ENCODE measurements at places on chromosomes 4 and X.

- DNase-seq, result peak; percentile 60
These were observed 16.8 kb downstream of the PF4 start for GRCh38 chr4:73964862-73965611.

DNA sequence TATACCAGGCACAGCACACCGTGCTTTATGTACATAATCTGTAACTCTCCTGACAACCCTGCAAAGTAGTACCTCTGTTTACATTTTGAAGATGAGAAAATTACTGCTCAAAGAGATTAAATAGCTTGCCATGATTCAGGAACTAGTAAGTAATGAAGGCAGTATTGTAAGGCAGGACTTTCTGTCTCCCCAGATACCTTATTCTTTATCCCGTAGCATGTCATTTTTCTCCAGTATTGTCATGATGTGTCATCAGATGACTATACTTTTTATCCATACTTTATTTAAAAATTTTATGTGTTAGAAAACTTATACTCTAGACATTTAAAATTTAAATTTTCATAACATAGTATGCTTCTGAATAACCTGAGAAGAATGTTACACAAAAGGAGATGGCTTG lies 188.3 kb upstream of the NUDT6 start:
- no peak for DNase-seq

GRCh38 chrX:31154946-31155345 lies 83.1 kb upstream of the FTHL17 start:
- no peak for DNase-seq

GRCh38 chr4:98794565-98795205 lies 134.2 kb downstream of the EIF4E start:
- DNase-seq, result no peak

- no peak for DNase-seq
These were observed 105.4 kb upstream of the HAND2 start for GRCh38 chr4:173635395-173635794.

GRCh38 chr4:139455126-139455538 lies 1.2 kb downstream of the RAB33B start:
- DNase-seq, result no peak

GRCh38 chr4:7434766-7435150 lies at the start of gene PSAPL1:
Gene PSAPL1, minus strand, starts transcription at chr4:7434930. Its CDS starts 51 bp downstream, at chr4:7434879.
- DNase-seq, result no peak

DNA sequence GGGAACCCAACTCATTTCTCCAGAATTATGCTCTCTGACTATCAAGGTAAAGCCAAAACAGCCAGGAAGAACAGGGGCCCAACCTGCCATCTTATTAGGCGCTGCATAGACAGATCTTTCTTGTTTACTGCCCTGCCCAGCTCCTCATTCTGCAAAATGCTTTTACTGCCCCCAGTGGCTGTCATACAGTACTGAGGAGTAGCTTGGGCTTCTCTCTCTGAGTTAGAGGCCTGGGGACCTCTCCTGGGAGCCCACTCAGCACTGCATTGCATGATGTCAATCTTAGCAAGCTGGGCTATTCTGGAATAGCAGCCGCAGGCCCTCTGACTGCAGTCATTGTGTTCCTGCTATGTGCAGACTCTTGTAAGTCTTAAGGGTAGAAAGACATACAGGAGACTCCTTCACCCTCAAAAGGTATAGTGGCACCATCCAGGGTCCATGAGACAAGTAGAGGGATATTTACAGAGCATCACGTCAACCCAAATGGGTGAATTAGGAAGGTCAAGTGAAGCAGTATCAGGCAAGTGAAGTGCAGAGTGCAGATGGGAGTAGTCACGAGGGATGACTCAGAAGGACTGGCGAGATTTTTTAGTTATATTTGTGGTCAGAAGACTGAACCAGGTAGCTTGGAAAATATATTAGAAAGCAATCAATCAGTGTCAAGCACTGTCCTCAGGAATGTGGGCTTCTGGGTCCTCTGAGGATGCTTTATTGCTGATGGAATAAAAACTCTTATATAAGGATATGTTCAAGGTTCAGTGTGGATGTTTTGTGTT lies 294.1 kb upstream of the SFRP2 start:
- DNase-seq, result peak; percentile 35

DNA sequence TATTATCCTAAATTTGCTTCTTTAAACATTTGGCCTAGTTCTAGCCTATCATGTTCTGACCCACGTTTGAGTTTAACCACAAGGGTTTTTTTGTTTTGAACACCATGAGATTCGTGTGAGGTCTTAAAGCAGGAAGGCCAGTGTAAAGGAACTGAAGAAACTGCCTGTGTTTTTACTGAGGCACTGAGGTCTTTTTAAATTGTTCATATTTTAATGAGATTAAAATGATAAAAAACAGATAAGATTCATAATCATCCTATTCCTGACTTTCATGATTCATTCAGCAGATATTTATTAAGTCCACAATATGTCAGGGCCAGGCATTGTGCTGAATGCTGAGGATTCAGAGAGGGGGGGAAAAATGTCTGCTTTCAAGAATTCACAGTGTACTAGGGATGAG lies 3.2 kb downstream of the RPS6KA3 start:
- no peak for DNase-seq

- no peak for DNase-seq
These were observed 42.1 kb downstream of the RHOH start for GRCh38 chr4:40238700-40239548.

DNA sequence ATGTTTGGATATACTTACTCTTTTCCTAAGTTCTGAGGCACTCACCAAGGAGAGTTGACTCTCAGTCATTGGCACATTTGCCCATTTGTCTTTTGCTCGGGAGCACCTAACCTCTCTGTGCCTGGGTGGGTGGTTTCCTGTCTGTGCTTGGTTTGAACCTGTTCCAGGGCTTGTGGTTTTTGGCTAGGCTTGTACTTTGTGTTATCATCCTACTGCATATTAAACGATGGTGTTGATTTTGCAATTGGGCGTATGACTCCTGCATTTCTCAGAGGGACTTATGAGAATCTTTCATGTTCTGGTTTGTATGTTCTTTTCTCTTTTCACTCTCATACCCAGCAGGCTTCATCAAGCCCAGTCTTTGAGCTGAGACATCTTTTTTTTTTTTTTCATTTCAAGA lies 161.7 kb downstream of the BTC start:
- DNase-seq, result no peak

DNA sequence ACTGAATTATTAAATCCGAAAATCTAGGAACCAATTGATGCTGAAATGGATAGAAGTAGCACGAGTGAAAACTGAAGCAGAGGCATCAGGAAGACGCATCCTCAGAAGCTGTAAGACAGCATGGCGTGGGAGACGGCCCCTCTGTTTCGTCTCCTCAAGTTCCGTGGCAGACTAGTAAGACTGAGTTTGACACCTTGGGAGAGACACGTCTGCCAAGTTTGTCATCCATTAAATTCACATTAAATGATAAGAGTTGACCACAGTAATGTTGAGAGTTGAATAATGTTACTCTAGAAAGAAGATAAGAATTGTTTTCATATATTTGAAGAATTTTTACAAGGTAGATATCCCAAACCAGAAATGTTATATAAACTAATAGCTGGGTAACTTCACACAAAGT lies 736.1 kb upstream of the FRG1 start:
- no peak for DNase-seq

- DNase-seq, result no peak
These were observed 6.4 kb upstream of the PITX2 start for GRCh38 chr4:110629214-110629754.

GRCh38 chr4:81204571-81204970 lies 10.5 kb downstream of the PRKG2 start:
- no peak for DNase-seq

- DNase-seq, result no peak
These were observed 7.9 kb downstream of the RAB33A start for GRCh38 chrX:130179579-130180215.

- DNase-seq, result no peak
These were observed 8.2 kb downstream of the ARHGAP4 start for GRCh38 chrX:153917869-153918268.

GRCh38 chrX:124504111-124504983 lies 158.0 kb downstream of the SH2D1A start:
- no peak for DNase-seq

DNA sequence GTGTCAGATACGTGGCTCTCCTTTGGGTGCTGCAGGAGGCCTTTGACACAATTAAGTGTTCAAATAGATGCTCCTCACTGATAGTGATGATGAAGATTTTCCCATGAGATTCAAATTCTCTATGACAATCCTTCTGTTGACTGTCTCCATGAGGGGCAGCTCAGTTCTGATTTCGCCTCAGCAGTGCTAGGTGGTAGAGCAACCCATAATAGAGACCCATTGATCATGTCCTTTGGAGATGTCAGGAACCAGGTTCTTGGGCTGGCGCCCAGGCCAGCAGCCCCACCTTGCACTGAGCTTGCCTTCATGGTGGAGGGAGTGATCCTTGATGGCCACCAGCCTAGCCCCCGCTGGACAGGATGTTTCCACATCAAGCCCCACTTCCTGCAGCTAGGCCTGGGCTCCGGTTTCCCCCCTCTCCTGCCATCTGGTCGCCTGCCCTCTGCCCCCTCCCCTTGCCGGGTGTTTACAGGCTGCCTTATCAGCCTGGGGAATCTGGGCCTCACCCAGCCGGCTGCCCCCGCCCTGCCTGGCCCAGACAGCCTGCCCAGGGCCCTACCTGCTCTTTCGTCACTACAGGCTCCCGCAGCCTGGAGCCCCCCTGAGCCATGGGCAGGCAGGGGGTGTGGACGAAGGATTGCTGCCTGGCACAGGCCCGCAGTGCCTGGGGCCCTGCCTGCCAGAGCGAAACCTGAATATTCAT lies 12.6 kb downstream of the ELF4 start:
- DNase-seq, result no peak

DNA sequence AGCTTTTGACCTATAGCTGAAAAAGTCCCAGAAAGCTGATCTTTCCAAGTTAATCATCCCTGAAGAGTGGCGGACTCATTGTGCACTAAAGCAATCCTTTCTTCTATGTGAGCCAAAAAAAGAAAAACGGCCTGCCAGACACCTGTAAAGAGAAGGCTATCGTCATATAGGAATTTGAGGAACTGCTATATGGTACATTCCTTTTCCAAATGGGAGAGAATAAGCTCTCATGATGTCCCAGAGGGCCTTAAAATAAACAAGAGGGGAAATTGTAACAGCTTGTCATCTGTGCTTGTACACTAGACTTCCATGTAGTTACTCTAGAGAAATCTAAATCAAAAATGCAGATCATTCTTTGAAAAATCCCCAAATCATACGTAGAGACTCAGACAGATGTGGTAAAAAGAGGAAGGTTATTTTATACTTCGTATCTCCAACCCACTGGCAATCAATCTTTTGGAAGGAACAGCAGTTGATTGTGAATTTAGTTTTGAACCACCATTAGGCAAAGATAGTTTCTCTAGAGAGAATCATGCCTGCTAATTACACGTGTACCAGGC lies 26.1 kb downstream of the GPR174 start:
- DNase-seq, result no peak

DNA sequence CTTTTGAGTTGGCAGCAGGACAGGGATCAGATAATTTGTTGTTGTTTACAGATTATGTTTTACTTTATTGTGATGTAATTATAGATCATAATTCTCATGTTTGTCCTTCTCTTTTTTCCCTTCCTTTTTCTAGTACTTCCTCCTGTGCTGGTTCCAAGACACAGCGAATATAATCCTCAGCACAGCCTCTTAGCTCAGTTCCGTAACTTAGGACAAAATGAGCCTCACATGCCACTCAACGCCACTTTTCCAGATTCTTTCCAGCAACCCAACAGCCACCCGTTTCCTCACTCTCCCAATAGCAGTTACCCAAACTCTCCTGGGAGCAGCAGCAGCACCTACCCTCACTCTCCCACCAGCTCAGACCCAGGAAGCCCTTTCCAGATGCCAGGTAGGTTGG lies 58.0 kb downstream of the SMAD1 start:
- DNase-seq, result no peak

DNA sequence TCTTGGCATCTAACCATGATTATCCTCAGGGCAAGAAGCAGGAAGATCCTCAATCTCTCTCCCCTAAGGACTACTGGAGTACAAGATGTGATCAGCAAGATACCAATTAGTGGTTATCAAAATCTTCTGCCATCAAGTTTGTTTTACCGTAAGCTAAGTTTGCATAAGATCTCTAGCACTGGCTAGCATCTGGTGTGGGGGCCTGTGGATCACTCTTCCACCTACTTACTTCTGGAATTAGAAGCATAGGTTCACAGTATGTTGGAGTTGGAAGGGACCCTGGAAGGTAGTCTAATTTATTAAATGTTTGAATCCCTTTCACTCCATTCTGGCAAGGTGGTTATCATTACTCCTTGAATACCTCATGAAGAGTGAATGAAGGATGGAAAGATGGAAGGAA lies 93.3 kb upstream of the BANK1 start:
- no peak for DNase-seq

- peak; percentile 25 for DNase-seq
These were observed 31.6 kb downstream of the MTHFD2L start for GRCh38 chr4:74189331-74190043.

DNA sequence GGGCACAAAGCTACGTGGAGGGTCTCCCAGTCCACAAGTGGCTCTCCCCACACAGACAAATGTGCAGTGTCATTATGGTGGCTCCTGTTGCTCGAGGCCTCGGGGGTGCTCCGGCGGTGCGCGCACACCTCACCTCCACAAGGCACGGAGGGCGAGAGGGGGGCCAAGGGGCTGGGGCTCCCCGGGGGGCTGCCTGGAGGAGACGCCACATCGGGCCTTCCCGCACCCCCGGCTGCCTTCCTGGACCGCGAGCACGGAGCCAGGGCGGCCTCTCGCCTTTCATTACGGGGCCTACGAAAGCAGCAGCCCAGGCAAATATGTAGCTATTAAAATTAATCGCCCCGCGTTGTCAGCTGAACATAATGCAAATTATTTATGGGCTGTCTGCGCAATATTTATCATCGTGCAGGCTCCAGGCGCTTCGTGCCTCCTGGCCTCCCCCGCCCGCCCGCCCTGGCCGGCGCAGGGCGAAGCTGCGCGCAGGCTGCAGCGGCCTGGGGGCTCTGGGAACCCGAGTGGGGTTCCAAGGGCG lies 70.8 kb upstream of the BCOR start:
- DNase-seq, result no peak

- DNase-seq, result no peak
These were observed 124.0 kb upstream of the ZCCHC13 start for GRCh38 chrX:74179990-74180389.

DNA sequence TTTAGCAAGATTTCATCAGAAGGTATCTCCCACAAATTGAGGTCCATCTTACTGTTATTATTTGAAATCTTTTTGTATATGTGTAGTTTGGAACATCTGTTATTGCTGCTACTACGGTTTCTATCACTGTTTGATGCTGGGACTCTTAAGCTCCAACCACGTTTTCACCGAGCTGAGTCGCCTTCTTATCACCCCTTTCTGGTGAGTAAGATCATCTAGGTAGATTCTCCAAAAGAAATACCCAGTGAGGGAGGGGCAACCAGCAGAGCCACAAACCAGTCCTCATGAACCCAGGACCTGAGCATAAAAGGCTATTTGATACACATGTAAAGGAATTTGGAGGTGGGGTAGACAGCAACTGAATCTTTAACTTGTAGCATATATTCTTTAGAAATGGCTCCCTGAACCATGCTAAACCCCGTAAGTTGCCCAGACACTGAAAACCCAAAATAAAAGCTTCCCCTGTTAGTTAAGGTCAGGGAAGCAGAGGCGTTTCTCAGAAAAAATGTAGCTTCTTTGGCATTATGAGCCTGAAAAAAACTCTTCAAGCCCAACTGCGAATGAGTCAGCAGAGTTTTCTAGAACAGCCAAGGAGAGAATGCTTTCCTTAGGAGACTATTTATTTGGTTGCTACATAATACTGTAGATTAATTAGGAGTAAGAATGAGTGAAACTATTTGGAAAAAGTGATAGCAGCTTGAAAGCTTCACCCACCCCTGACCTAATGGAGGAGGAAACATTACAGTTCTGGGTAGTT lies 53.8 kb upstream of the ATXN3L start:
- no peak for DNase-seq

- no peak for DNase-seq
These were observed 77.2 kb upstream of the DHRSX start for GRCh38 chrX:2577844-2578466.

- no peak for DNase-seq
These were observed 13.0 kb downstream of the DKC1 start for GRCh38 chrX:154775419-154776349.
